ENCODE measurements at places on chromosomes 7 and 10. TPM values are rescaled to one million over a fixed set of nuclear protein-coding genes. Genes with fewer than 3 reads are reported as not detected.

CTAGE8 gene
- polyA plus RNA-seq, result 1.4 TPM

MEOX2 gene
- 40.2 TPM for polyA plus RNA-seq

LFNG gene
- 21.3 TPM for polyA plus RNA-seq

CLRN3 gene
- not detected for polyA plus RNA-seq

MKX gene
- 0.93 TPM for polyA plus RNA-seq

CALHM1 gene
- polyA plus RNA-seq, result 0.06 TPM

AVPI1 gene
- 7.3 TPM for polyA plus RNA-seq

SAP25 gene
- polyA plus RNA-seq, result 3.5 TPM

MYL10 gene
- polyA plus RNA-seq, result 9.0 TPM

ABCA13 gene
- 0.10 TPM for polyA plus RNA-seq

PHKG1 gene
- 55.4 TPM for polyA plus RNA-seq

HOXA10 gene
- 30.3 TPM for polyA plus RNA-seq

SRRT gene
- polyA plus RNA-seq, result 94.3 TPM

CYP2C18 gene
- polyA plus RNA-seq, result 0.12 TPM

WDR37 gene
- 12.5 TPM for polyA plus RNA-seq

SGCE gene
- 119 TPM for polyA plus RNA-seq

OR2A1 gene
- 0.19 TPM for polyA plus RNA-seq

CLDN4 gene
- polyA plus RNA-seq, result 0.97 TPM

FLNC gene
- 823 TPM for polyA plus RNA-seq

FGF8 gene
- 0.36 TPM for polyA plus RNA-seq

POU6F2 gene
- 0.18 TPM for polyA plus RNA-seq
